ENCODE measurements at places on chromosomes 5 and 9. TPM values are rescaled to one million over a fixed set of nuclear protein-coding genes. Genes with fewer than 3 reads are reported as not detected.

The DCP2 gene
- total RNA-seq = 106 TPM

DNA sequence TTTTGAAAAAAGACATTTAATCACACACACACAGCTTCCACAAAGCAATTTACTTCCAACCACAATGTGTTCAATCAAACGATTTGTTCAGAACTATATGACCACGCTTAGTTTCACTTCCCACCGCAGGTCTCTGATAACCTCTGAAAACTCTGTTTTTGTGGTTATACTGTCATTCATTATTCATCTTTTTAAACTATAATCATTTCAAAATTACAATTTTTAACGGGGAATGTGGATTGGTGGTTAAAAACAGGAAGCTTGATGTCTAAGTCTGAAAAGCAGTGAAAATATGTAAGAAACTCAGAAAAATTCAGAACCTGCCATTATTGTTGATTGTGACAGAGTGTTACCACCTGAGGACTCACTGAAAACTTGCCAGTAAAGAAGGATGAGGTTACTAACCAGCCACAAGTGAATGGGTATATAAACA lies 12.7 kb upstream of the TMEM174 start:
- DNase-seq = no peak

GRCh38 chr5:78504704-78505677 lies 143.6 kb downstream of the LHFPL2 start:
- no peak for DNase-seq

DNA sequence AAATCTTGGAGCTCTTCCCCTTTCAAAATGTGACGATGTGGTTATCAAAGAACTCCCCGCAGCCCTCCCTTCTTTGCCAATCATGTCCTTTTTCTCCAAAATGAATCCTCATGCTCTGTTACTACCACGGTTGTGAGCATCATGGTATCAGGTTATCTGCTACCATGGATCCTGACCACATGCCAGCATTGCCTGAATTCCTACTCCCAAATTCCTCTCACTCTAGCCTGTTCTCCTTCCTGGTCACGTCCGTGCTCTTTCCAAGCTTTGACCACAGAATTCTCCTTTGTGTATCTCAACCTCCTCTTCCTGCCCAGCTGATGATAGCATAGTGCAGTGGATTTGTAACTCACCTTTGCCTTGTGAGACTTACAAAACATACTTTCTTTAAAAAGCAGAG lies 59.5 kb upstream of the FBXL7 start:
- DNase-seq = no peak

GRCh38 chr5:54390539-54391031 lies 64.9 kb upstream of the HSPB3 start:
- DNase-seq = no peak

DNA sequence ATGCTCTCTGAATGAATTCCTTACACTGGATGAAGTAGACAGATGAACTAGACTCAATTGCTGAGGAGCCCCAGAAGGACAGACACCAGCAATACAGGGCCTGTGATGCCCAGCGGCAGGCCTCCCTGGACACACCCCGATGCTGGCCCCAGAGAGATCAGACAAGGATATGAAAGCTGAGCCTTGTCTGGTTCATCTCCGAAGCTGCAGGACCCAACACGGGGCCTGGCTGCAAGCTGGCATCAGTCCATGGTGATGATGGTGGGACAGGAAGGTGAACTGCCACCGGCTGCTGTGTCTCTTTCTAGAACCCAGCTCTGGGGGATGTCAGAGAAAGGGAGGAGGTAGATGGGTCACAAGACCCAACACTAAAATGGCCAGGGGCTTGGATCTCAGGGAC lies 104.0 kb upstream of the LMX1B start:
- no peak for DNase-seq
